ENCODE measurements at places on chromosomes 11 and 22. TPM values are rescaled to one million over a fixed set of nuclear protein-coding genes. Genes with fewer than 3 reads are reported as not detected.
A peak's percentile ranks its signal among the peaks of the same experiment; 100 is the strongest.

- DNase-seq: no peak
These were observed 39.1 kb downstream of the SLC35F2 start for GRCh38 chr11:107819361-107820014.

The ART1 gene
- not detected for total RNA-seq

- no peak for DNase-seq
These were observed 725.1 kb downstream of the NTM start for GRCh38 chr11:132095230-132096131.

- no peak for DNase-seq
These were observed 1.6 kb downstream of the YIF1A start for GRCh38 chr11:66287211-66287888.

DNA sequence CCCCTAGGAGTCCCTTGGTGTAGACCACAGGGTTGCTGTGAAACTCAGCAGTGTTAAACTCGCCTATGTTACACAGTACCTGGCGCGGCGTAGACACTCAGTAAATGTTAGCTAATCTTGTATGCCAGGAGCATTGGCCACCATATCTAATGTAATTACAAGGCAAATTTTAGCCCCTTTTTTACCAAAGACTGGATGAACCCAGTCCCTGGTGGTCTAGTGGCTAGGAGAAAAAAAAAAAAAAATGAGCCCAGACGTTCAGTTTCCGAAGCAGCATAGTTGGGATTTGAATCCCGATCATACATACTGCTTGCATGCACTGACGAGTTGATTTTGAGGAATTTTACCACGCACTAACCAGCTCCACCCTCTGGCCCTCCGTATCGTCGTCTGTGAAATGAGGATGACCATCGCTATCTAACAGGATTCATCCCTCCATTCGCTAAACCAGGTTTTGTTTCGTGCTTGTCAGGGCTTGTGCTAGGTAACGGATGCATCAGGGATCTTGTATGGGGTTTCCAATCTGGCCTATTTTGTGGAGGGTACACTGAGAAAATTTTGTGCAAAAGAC, 688 bp downstream of the PTS start:
- DNase-seq: no peak

GRCh38 chr11:46207270-46207669, 70.2 kb upstream of the CREB3L1 start:
- no peak for DNase-seq

GRCh38 chr11:122085264-122085663, 30.8 kb downstream of the BLID start:
- no peak for DNase-seq

DNA sequence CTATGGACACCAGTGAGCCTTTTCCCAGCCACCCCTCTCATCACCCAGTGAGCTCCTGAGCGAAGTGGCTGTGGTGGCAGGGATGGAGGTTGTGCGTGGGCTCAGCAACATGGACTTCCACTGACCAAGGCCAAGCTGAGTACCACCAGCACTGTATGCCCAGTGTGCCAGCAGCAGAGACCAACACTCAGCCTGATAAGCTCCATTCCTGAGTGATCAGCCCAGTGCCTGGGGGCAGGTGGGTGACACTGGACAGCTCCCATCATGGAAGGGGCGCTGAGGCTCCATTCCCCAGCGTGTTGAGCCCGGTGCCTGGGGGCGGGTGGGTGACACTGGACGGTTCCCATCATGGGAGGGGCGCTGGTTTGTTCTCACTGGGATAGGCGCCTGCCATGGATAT, 17.6 kb upstream of the CD81 start:
- no peak for DNase-seq

The OR8G1 gene
- total RNA-seq: not detected

- DNase-seq: no peak
These were observed 2.7 kb upstream of the ANO3 start for GRCh38 chr11:26329206-26329605.

The CCDC87 gene
- 0.18 TPM for total RNA-seq

DNA sequence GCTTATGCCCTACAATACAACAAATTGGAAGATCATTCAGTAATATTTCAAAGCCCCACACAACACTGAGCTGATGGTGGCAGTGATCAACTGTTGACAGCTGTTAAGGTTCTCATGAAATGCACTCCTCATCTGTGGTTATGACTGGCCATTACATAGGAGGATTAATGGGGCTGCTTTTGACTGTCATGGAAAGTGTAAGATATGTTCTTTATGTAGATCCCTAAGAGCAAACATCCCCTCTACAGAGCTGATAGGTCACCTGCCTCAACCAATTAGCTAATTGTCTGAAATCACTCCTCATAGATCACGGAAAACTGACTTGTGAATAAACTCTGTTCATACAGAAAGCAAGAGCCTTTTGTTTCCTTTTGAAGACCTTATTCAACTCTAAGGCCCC, 78.1 kb downstream of the GAB2 start:
- DNase-seq: no peak

DNA sequence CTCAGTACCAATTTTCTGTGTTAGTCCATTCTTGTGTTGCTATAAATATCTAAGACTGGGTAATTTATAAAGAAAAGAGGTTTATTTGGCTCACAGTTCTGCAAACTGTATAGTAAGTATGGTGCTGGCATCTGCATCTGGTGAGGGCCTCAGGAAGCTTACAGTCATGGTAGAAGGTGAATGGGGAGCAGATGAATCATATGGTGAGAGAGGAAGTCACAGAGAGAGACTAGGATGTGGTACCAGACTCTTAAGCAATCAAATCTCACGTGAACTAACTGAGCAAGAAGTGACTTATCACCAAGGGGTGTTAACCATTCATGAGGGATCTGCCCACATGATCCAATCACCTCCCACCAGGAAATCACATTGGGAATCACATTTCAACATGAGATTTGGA, 60.8 kb upstream of the ZBED5 start:
- no peak for DNase-seq

GRCh38 chr22:19961201-19961580, 19.6 kb upstream of the TXNRD2 start:
- no peak for DNase-seq

GRCh38 chr11:10747733-10748132, 3.3 kb upstream of the CTR9 start:
- no peak for DNase-seq

- no peak for DNase-seq
These were observed 678 bp upstream of the RANGAP1 start for GRCh38 chr22:41286639-41287091.

DNA sequence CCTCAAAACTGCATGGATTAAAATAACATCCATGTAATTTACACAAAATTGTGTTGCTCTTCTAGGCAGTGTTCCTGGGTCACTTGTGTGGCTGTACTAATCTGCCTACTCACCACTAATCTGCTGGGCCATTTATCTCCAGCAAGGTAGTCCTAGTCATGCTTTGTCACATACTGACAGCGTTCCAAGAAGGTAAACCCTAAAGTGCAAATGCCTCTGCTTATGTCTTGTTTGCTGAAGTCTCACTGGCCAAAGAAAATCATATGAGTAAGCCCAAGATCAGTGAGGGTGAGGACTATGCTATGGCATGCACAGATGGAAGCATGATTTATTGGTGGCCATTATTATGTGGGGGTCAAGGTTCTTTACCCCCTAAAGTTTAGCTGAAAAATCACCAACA, 630.2 kb upstream of the LUZP2 start:
- no peak for DNase-seq

DNA sequence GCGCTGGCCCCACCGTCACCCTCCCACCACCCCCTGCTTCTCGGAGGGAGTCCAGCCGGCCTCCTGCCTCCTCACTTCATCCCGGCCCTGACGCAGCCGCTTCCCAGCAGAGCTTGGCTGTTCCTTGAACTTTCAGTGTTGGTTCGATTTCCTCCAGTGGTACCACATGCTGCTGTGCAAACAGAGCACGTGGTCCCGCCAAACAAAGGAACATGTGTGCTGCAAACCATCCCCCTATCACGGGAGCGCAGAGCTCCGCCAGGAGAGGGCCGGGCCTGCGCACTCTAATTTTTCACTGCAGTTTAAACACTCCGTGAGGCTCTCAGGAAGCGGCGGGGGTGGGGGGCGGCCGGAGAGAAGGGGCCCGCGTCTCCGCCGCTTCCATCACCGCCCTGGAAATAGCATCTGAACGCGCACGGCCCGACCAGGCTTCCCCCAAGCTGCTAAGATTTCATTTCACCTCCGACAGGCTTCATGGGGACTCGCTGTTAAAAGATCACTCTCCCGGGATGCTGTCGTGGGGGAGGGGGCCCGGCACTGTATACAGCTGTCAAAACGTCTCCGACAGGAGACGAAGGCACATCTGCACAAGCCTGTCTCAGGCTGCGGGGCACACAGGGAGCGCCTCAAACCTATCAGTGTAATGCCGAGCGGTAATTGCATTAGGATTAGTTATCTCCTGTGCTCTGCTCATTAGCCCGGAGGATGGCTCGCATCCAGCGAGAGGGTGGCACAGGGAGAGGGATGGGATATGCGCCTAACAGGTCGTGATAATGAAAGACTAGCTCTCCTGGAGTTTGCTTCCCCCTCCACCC, 269.9 kb upstream of the SORL1-AS1 start:
- peak; percentile 58 for DNase-seq

Measured in glomerular endothelial cell (primary cell).